ENCODE measurements at places on chromosomes 11 and 22.

GRCh38 chr11:64343767-64344559 is 4.0 kb downstream of the CCDC88B start:
- no peak for DNase-seq

DNA sequence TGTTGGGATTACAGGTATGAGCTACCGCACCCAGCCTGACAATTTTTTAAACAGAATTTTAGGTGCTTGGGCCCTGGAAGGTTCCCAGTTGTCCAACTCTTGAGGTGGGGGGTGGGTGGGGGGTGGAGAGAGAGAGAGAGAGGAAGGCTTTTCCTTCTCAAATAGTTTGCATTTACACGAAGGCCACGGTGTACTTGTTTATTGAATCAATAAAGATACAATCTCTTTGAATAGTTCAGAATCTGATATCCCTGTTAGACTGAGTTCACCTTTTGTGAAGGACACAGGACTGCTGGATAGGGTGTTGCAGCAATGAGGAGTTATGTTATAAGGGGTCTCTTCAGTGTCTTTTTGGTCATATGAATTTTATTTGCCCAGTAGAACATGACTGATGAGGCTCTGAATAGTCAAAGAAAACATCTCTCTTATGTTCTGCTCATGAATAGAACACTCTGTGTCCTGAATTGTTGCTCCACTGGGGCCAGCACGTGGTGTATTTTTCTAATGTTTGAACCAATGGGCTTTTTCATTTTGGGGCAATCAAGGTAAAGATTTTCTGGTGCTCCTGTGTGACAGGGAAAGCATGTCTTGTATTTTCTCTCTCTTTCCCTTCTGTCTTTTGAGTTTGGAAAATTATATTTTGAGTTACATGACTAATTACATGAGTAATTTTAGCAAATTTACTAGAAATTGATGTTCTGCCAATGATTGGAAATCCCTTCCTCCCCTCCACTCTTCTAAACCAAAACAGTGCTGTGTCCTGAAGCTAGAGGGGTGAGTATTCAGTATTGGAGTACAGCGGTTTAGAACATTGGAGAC is 61.7 kb downstream of the PTPRJ start:
- no peak for DNase-seq

DNA sequence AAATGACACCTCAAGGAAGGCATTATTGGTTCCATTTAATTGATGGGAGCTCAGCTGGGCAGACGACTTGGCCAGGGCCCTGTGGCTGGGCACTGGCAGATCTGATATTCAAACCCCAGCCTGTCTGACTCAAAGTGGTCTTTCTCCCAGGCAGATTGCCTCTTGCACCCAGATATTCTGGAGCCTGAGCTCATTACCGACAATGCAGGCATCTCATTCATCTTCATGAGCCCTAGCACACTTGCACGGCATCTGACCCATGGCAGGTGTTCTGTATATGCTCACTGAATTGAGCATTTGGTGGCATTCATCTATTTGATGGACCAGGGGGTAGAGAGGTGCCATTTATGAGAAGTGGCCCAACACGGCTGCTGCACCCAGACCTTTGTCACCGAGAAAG is 193.1 kb downstream of the DSCAML1 start:
- no peak for DNase-seq

GRCh38 chr22:49086606-49087157 is 741.0 kb downstream of the BRD1 start:
- no peak for DNase-seq

- no peak for DNase-seq
Observed at GRCh38 chr11:133898031-133898769, 52.9 kb upstream of the SPATA19 start.

- no peak for DNase-seq
Observed at GRCh38 chr22:17820879-17821439, 46.7 kb upstream of the BID start.

DNA sequence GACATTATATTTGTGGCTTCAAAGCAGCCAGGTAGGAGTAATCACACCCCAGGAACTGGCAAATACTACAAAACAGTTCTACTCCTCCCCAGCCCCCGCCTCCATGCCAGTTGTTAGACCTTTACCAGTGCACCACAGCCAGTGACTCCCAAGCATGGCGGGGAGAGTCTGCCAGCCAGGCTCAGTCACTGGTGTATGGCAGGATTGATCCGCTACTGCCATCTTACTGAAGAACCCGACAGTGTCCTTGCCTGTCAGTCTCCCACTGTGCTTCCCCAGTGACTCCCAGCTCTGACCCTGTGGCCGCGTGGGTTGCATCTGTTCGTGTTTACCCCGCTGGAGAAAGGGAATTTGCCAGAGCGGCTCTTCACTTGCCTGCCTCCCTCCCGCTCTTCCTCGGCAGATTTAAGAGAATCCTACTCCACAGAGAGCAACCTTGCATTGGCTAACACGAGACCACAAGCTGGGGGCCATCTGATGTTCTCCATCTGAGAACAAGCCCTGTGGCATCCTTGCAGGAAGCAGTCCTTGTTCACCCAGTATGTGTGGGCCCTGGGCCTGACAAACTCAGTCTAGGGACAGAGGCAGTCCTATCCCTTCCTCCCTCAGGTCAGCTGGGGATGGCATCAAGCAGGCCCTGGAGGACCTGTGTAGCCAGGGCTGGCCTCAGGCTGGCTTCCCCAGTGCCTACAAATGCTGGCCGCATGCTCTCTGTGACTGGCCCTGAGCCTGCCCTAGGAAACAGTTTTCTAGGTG is 33.1 kb downstream of the GNAZ start:
- no peak for DNase-seq

DNA sequence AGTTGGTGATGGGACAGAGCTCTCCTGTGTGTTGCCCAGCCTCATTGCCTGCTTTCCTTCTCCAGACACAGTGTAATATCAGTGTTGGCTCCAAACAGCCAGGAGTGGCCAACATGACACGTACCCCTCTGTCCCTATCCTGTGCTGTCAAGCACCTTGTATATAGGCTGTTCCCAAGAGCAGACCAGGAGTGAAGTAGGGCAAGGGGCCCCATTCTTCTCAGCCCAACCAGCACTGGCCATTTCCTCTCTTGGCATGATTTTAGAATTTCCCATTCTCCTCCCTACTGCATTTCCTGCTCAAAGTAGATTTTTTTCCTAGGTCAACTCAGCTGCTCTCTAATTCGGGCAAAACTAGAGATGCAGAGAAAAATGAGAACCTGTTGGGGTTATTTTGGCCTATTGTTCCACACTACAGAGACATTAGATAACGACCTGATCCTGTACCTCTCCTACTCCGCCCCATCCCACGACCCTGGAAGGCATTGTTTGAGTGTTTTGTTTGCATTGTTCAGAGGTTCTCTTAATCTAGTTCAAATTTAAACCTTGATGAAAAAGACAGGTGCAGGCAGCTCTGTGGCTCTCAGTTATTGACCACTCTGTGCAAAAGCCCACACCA is 95.6 kb downstream of the RASSF10 start:
- no peak for DNase-seq

- DNase-seq = no peak
Observed at GRCh38 chr11:2892967-2893528, 7.5 kb upstream of the CDKN1C start.

- no peak for DNase-seq
Observed at GRCh38 chr11:33988586-33989370, 62.8 kb upstream of the CAPRIN1 start.

GRCh38 chr22:31160328-31160978 is 471 bp downstream of the RNF185 start:
- peak; percentile 1 for DNase-seq

DNA sequence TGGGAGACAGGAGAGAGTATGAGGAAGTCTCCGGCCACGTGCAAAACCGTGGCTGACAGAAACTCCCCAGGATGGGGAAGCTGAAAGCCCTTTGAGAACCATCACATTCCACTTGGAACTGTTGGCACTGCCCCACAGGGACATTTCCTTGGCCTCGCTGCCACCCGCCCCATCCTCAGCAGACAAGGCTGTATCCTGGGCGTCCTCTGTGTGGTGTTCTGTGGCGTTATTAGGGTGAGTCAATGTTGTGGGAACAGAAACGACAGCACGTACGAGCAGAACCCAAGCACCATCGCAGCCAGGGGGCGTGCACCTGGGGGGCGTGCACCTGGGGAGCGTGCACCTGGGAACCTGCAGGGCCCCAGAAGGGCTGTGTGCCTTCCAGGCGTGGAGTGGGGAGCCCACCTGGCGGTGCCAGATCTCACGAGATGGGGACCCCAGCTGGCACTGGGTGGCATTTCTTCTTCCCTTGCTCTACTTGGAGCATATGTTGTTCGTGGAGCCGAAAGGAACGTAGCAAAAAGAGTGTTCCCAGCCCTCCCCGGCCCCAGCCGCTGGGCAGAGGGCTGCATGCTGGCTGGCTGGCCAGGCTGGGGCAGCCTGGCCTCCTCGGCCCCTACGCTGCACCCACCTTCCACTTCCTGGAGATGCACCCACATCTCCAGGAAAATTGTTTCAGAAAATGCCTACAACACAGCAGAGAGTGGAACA is 35.4 kb downstream of the NFAM1 start:
- no peak for DNase-seq

DNA sequence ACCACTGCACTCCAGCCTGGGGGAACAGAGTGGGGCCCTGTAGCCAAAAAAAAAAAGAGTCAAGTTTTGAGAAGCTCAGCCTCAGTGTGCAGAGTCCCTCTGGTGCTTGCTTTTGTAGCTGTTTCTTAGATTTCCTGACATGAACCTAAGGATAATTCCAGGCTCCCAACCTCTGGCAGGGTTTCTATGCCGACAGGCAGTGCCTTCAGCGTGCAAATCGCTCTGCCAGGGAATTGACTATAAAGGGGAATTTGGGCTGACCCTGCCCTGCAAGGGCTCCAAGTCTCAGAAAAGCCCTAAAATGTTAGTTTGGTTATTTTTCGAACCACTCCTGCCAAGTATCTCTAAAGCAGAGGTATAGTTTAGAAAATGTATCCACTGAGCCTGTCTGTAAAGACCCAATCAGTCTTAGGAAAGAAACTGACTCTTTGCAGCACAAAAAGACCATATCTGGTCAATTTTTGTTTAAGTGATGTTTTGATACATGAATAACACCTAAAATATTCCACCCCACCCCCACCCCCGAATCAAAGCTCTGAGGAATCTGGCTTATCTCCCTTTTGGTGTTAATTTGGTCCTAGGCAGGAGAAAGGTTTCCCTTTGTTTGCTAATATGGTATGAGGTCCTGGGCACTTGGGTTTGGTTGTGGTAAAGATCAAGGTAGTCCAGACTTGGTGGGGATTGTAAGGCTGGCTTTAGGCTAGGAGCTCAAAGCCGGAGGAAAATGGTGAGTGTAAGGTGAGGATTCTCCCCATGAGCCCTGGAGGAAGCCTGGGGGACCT is 49.7 kb downstream of the ANO1 start:
- no peak for DNase-seq

DNA sequence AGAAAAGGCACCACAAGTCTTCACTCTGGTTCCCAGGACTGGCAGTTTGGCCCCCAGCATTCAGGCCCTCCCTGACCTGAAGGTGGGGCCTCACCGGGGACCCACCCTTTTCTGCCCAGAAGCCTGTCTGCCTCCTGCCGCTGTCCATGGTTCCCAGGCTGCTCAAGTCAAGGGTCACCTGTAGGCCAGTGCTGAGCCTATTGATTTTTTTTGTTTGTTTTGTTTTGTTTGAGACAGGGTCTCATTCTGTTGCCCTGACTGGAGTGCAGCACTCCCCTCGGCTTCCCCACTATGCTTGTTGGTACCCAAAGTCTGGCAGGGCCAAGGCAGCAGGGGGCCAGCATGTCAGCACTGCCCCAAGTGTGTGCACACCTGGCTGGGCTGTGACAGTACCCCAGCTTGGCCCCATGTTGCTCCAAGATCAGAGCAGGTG is 11.0 kb upstream of the MED17 start:
- no peak for DNase-seq

DNA sequence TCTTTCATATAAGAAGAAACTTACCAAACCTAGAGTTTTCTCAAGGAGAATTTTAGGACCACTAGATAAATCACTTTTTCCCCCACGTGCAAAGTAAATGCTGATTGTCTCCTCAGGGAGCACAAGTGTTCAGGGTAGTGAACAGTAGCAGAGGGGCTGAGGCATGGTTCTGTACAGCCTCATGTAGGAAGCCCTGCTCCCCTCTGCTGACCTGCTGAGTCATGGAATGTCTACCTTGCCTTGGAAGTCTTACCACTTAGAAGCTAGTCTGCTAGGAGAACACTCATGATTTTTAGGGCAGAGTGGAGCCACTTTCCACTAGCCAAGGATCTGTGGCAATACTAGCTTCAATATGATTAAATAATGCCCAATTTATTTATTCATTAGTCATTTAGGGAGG is 2120.6 kb upstream of the RAG2 start:
- no peak for DNase-seq

GRCh38 chr22:40678493-40679248 is 613 bp upstream of the MCHR1 start:
- no peak for DNase-seq

DNA sequence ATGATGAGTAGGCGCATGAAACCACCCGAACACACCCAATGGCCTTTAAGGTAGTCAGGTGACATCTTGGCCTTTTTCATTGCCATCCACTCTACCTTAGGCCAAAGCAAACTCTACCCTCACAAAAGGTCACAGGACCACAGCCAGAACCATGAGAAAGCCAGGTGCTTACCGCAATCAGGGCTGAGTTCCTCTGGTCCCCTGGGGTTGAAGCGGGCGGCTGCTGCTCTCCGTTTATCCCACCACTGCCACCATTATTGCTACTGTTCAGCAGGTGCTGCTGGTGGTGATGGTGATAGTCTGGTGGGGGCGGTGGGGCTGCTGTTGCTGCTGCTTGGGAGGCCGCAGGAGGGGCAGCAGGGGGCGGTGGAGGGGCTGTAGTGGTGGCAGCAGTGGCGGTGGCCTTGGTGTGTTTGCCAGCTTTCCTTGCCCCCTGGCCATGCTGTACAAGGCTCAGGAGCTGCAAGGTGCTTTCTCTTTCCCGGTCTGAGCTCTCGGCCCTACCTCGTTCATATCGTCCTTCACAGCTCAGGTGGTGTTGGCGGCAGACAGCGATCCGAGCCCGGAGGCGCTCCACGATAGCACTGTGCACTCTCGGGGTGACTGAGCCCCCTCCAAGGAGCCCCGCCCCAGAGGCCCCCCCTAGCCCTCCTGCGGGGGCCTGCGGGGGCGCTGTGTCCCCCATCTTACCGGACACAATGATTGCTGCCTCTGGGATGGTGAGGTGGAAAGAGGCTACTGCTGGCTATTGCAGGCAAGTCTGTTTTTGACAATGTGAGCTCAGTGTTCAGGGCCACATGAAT is 1.6 kb downstream of the MAML2 start:
- no peak for DNase-seq

DNA sequence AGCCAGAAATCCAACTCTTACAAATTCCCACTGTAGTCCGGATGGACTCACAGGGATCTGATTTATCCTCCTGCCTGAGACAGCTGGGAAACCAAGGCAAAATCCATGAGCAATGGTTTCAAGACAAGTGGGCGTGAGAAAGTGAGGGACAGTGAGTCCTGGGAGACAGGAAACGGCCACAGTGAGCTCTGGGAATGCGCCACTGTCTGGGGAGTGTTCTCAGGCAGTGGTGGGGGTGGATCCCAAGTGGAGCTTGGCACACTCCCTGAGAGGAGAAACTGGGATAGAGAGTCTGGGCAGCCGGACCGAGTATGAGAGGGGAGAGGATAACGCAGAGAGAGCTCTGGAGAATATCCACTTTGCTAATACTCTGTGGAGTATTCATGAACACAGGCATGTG is 9.8 kb downstream of the IL17REL start:
- no peak for DNase-seq

All from stimulated activated CD4-positive, alpha-beta T cell treated with anti-CD3 and anti-CD28 coated beads, TNF-alpha, amount 100 ng/mL, for 24 hours (primary cell).